ENCODE measurements at places on chromosomes 2 and 18. TPM values are rescaled to one million over a fixed set of nuclear protein-coding genes. Genes with fewer than 3 reads are reported as not detected.

DNA sequence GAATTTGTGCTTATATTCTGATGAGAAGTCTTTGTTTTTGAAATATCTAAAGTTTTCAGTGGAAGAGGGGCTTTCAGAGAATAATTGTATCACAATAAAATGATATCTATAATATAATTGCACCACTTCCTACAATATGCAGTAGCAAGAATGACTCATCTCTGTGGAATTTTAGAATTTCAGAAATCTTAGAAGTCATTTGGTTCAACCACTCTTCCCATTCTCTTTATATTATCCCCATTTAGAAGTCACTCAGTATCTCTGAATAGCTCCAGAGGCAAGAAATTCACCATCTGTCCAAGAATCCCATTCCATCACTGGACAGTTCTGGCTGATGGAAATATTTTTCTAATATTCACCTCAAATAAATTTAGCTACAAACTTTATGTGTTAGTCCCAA is 59.3 kb upstream of the CCDC68 start:
- no peak for DNase-seq

DNA sequence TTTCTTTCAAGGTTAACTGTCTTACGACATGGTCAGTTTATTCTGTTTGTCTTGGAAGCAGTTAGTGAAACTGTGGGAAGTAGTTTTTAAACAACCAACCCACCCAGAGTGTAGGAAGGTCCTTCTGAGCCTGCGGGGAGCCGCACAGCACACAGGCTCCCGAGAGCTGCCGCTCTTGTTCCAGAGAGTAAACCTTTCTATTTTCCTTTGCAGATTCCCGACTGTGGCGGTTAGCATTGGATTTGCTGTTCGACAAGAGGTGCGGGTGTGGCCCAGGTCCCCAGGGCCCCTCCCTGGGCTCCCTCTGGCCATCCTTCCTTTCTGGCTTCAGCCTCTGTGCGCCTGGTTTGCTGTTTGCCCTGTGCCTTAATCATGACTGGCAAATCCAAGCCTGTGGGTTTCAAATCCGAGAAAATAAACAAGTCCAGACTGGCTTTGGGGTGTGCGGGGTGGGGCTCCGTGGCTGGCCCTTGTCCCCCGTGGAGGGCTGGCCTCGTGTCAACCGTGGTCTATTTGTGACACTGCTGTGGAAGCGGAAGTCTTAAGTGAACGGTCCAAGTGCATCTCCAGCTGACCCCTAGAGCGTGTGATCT is 30.7 kb downstream of the IMPA2 start:
- DNase-seq: no peak

- DNase-seq: no peak
These were observed 1275.2 kb upstream of the CRIM1 start for GRCh38 chr2:35080231-35080910.

GRCh38 chr2:170885130-170885791 is 43.8 kb upstream of the GORASP2 start:
- DNase-seq: no peak

DNA sequence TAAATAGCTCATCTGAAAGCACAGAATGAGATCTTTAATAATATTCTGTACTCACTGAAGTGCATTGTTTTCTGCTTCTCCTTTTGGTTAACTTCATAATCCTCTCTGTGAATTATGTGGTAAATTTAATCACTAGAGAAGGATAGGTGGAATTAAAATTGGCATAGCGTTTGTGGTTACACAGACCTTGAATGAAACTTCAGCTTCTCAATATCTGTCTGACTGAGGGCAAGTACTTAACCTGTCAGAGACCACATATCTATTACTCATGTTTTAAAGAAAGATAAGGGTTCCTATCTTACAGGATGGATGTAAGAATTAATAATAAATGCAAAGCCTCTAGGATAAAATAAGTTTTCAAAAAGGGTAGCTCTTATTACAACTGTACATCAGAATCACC is 861.8 kb downstream of the TRIB2 start:
- no peak for DNase-seq

- DNase-seq: no peak
These were observed 199.5 kb downstream of the SETBP1 start for GRCh38 chr18:44880170-44880569.

DNA sequence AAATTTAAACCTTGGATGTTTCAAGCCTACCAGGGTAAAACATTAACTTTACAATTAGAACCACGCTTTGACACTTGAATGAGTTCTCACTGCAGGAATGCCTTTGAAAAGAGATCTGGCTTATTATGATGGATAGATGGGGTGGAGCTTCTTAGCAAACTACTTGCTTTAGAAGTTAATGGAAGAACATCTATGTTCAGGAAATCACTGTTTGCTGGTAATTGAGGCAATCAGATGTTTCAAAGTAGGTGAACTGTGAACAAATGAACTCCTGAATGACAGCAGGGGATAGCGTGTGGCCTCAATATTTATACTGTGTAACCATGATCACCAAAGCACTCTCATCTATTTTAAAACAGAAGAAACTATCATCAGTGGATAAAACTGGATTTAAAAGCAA is 383.6 kb downstream of the PIK3C3 start:
- DNase-seq: no peak

DNA sequence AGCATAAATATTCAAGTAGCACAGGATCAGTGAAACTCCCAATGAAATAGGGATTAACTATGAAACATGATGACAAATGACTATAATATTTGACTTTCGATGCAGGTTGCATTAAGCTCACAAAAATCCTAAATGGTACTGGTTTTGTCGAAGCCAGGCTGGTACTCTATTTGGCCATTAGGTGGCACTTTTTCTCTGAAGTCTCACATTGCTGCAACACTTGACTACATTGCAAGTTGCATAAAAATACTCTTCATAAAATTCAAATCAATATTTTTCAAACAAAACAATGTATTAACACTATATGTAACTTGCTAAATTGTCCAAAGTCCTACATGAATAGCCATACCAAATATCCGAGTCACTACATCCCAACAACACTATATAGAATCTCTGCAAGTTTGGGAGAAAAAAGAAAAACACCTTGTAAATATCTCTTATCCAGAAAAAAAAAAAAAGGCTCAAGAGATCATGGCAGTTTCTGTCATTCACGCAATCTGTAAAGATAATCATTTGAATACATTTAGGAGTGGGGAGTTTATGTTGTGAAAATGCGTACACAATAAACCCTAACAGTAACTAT is 9.5 kb downstream of the RTTN start:
- DNase-seq: no peak

DNA sequence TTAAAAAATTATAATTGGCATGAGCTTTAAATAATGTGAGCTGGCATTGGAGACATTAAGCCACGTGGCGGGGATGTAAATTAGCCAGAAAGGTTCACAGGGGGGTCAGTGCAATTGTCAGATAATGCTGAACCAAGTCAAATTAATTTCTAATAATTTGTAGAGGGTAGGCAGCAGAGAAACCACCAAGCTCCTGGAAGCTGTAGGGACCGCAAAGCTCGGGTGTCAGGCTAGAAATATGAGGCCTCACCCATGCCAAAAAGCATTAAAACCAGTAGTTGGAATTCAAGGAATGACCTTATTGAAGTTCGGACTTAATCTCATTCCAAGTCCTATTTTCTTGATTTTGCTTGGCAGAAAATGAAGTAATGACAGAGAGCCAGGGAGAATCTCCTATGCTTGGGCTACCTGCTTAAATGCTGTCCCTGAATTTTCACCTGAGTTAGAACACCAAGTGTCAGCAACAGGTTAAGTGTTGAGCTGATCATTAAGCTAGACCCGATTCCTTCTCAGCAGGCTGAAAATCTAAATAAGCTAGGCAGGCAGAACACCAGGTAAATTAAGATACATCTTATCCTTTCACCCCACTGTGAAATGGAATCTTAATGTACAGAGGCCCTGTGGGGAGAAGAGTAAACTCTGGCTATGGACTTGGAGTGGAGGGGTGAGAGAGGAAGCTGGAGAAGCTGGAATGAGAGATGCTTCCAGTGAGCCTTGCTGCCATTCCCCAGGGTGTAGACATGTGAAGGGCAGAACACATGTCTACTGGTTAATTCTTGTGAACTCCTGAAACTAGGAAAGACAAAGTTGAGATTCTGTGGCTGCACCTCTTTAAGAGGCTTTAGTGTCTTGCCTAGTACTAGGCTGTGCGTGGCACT is 520.0 kb downstream of the SLC4A3 start:
- no peak for DNase-seq

GRCh38 chr2:67322353-67323001 is 74.7 kb upstream of the ETAA1 start:
- DNase-seq: no peak

GRCh38 chr2:70258532-70258875 is 567 bp downstream of the PCYOX1 start:
- peak; percentile 82 for DNase-seq

DNA sequence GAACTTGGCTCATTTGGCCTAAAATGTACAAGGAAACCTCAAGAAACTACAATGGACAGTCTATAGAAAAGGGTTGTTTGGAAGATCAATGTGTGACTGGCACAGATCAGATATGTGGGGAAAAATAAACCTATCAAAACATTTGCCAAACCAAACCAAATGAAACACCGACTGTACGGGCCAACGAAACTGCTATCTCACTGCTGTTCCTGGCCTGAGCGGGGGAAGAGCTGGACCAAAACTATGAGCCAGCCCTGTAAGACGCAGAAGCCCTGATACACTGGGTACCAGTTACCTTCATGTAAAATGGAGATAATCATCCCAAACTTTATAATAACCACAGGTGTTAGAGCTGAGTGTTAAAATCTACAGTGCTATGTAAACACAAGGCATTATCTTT is 11.7 kb downstream of the CDC42EP3 start:
- no peak for DNase-seq

DNA sequence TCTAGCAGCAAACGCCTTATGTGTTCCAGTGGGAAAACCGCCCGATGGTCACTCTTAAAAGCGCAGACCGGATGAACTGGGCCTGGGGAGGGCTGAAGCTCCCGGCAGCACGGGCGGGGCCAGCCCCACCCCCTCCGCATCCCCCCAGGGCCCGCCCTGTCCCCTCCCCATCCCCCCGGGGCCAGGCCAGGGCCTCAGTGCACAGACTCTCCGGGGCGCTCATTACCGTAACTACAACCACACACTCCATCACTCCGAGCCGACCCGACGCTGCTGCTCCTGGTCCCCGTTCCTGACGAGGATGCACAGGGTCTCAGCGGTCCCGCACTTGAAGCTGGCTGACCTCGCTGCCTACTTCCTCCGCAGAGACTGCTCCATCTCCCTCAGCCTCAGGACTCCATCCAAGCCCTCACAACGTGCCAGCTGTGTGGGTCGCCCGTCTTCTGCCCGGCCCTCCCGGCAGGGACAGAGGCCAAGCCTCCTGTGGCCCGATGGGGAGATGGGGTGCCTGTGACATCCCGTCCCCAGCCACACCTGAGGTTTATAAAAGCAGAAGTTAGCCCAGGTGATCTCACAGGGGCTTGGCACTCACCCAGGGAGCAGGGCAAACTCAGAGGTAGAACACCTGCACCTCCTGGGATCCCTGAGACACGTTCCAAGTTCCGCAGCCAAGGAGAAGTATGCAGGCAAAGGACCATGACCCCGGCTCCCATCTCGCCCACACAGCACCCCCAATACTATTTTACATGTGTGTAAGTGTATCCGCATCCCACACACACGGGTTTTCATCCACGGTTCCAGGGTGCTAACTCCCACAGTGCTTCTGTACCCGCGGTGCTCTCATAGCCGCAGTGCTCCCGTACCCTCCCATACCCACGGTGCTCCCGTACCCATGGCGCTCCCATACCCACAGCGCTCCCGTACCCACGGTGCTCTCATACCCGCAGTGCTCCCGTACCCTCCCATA is 36.0 kb downstream of the SLC66A2 start:
- DNase-seq: peak; percentile 57

GRCh38 chr2:241577413-241578122 is 19.0 kb downstream of the BOK start:
- peak; percentile 44 for DNase-seq

DNA sequence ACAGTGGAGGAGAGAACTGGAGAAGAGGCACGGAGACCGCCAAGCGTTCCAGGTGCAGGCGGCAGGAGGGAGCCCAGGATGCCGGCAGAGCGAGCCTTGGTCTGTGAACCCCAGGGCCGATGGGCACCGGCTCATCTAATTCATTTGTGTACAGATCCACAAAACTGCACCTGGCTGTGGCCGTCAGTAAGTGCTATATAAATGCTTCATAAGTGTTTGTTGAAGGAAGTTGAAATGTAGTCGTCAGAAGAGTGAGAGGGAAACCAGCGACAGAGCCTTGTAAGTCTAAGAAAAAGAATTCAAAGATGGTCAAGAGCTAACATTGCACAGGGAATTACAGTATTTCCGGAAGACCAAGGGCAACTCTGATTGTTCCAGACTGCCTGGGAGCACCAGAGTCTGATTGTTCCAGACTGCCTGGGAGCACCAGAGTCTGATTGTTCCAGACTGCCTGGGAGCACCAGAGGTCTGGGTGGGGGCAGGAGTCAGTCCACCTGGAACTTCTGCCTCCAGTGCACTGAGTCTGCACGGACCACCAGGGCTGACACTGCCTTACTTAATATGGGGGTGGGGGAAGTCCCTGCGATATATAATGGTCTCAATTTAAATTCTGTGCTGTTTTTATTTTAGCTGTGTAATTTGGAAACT is 112.3 kb downstream of the BCL2 start:
- no peak for DNase-seq

- no peak for DNase-seq
These were observed 24.9 kb downstream of the TRAPPC12 start for GRCh38 chr2:3404349-3404894.

DNA sequence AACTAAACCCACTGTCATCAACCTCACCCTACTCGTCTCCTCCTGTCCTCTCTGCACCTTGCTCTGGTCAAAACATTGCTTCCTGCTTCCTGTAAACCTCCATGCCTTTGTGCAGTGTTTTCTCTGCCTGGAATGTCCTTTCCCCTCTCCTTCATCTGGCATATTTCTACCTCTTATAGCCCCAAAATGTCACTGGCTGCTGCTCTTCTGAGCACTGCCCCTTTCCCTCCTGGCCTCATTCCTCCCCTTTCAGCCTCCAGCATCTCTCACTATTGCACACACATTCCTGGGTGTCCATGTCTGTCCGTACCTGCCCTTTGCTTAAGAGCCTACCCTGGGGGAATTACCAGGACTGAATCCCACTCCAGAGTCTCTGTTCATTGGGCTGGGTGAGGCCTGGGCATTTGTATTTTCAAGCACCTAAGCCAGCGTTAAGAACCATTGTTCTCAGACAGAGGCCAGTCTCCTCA is 84.9 kb downstream of the MOGAT1 start:
- no peak for DNase-seq

DNA sequence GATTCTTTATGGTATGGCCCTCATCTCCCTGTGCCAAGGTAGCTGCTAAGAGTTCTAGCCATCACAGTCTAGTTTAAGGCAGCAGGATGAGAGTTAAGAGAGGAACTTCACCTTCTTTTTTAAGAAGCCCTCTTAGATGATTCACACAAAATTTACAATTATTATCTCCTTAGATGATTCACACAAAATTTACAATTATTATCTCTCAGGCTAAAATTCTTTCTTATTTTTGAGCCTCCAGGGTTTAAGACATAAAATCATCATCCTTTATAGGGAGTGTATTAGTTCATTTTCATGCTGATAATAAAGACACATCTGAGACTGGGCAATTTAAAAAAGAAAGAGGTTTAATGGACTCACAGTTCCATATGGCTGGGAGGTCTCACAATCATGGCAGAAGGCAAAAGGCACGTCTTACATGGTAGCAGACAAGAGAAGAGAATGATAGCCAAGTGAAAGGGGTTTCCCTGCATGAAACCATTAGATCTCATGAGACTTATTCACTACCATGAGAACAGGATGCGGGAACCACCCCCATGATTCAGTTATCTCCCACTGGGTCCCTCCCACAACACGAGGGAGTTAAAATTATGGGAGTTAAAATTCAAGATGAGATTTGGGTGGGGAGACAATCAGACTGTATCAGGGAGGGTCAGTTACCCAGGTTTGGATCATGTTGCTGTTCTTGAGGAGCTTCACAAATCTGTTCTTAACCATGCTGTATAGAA is 133.0 kb upstream of the MYO3B start:
- DNase-seq: no peak

The ZNF397 gene
- total RNA-seq: 18.0 TPM

The NMUR1 gene
- total RNA-seq: 0.22 TPM
